ENCODE measurements at places on chromosomes 3 and 15.

DNA sequence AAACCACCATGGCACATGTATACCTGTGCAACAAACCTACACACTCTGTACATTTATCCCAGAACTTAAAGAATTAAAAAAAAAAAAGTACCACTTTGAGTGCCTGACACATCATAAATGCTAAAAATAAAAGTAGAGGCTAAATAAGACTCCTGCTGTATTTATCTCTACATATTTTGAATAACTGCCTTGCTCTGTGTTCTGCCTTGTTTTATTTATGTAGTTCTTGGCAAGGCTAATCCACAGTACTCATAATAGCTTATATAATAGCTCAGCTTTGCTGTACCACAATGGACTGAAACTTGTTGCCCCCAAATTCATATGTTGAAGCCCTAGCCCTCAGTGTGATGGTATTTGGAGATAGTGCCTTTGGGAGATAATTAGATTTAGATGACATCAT lies 95.4 kb upstream of the ADAMTS9 start:
- DNase-seq: no peak

- DNase-seq: no peak
Observed at GRCh38 chr3:49769926-49770325, 16.4 kb downstream of the IP6K1 start.

GRCh38 chr3:100902572-100902971 lies 90.6 kb downstream of the ABI3BP start:
- no peak for DNase-seq

DNA sequence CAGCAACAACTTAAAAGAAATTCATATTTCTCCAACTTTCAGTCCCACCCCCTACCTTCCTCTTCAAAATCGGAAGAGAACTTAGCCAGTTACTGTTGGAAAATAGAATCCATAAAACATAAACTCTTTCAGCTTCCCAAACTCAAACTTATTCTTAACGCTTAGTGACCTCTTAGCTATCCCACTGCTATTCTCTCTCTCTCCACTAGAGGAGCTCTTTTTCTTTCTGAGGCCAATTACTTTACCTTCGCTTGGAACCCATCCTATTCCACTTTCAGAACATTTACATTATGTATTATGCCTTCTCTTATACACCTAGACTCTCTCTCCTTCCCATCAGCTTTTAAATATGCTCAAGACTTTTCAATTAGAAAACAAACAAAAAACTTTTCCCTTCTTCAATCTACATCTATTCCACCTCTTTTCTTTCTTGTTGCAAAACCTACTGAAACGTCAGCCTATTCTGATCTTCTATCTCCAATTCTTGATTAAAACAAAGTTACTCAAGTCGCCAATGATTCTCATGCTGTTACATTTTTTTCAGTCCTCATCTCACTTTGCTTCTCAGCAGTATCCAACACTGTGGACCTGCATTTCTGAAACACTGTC lies 13.4 kb upstream of the GHSR start:
- DNase-seq: no peak

- no peak for DNase-seq
Observed at GRCh38 chr3:12325586-12326515, 37.0 kb downstream of the PPARG start.

DNA sequence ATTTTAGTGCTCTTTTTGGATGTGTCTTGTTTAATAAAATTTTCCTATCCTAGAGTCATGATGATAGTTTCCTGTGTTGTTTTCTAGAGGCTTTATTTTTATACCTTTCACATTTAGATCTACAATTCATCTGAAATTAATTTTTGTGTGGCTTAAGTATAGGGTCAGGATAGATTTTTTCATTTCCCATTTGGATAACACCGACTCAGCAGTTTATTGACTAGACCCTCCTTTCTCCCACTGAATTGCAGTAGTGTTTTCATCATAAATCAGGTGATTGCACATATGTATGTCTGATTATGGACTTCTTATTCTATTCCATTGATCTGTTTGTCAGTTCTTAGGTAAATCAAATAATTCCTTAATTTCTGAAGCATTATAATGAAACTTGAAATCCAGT lies 10.4 kb downstream of the PRR23A start:
- no peak for DNase-seq

GRCh38 chr3:18246336-18247060 lies 178.6 kb downstream of the SATB1 start:
- DNase-seq: no peak

All from caudate nucleus (tissue), 63 donors.